ENCODE measurements at places on chromosomes 2 and 18.

GRCh38 chr2:50309503-50309902 lies 722.4 kb downstream of the NRXN1 start:
- DNase-seq, result no peak

DNA sequence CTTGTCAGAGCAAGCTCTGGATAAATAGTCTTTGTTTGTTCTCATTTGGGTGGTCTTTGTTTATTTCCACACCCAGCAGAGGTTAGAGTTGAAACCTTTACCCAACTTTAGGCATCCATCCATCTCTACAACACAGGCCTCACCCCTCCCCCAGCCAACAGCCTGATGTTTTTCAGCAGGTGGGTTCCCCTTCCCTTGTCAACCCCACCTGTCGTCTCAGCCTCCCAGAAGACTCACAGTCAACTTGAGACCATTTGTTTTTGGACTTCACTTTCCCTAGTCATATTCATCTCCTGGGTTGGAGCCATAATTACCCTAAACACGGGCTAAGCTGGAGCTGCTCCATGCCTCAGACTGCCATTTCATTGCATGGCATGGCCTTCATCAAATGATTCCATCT lies 31.7 kb upstream of the IL36G start:
- DNase-seq, result no peak

GRCh38 chr18:49558356-49558755 lies 3.5 kb upstream of the LIPG start:
- no peak for DNase-seq

DNA sequence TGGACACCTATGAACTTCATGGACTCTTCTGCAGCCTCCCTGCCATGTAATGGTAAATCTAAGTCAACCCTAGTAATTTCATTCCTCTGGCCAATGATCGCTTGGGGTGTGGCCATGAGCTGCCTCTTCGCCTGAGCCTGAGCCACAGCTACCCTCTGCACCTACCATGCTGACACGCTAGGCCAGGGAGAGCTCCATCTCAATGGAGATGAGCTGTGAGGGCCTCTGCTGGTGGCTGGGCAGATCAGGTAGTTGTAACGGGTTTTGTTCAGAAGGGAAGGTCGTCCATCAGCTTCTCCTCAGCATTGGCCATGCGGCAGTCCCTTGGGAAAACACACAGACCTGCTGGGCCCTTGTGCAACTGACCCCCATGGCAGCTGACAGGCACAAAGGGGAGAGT lies 24.4 kb downstream of the MPHOSPH10 start:
- no peak for DNase-seq
